ENCODE measurements at places on chromosomes 4 and X.

DNA sequence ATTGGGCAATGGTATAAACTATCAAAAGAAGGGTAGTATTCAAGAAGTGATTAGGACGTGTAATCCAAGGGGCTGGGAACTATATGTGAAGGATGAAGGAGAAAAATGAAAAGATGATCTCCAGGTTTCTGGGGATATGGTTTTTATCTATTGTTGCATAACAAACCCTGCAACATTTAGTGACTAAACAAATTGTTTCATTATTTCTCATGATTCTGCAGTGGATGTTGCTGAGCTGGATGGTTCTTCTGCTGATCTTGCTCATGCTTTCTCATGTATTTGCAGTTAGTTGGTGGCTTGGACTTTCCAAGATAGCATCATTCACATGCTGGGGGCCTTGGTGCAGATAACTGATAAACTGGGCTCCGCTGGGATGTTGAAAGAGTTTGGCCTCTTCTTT lies 29.1 kb downstream of the PHOX2B start:
- no peak for DNase-seq

DNA sequence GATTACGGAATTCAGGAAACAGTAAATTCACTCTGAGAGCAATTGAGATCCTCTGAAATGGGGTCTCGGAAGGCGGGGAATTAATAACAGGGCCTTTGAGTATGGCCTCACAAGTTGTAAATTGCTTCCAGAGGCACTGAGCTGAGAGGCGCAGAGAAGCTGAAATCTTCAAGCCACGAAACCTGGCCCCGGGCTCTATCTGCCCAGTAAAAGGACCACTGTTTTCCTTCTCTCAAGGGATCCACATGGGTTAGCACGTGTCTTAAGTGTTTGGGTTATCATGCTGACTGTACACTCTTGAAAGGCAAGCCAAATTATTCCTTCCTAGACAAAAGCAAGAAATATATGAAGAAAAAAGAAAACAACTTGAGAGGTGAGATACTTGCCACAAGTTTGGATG lies 1012.9 kb upstream of the FTHL17 start:
- DNase-seq = no peak

GRCh38 chr4:25022766-25023165 lies 8.0 kb downstream of the LGI2 start:
- no peak for DNase-seq

DNA sequence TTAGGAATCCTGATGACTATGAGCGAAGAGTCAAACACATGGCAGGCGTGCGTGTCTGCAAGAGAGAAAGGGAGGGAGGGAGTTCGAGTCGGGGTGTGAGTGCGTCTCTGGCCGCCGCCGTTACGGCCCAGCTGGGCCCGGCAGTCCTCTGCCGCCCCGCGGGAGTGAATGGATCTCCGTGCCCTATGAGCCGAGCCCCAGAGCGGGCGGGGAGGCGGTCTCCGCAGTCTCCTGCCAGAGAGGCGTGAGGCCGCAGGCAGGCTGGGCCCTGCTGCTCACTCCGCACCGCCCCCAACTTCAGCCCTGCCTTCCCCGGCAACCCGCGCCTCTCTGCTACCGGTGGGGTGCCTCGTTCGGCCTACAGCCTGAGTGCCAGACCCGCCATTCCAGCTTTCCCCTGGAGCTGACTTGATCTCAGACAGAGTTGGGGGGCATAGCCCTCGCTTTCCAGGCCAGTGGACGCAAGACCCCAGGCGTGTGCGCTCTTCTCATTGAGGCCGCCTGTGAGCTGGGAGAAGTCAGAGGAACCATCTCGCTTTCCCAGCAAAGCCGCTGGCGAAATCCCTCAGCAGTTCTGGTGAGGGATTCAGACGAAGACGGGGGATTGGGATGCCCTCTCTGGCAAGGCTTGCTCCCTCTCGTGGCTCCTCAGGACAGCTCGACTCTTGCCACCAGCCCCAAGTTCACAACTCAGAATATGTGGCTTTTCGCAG lies 1.4 kb downstream of the SLC16A2 start:
- DNase-seq = no peak

- DNase-seq = no peak
Observed at GRCh38 chrX:121093011-121093410, 45.6 kb downstream of the GLUD2 start.

DNA sequence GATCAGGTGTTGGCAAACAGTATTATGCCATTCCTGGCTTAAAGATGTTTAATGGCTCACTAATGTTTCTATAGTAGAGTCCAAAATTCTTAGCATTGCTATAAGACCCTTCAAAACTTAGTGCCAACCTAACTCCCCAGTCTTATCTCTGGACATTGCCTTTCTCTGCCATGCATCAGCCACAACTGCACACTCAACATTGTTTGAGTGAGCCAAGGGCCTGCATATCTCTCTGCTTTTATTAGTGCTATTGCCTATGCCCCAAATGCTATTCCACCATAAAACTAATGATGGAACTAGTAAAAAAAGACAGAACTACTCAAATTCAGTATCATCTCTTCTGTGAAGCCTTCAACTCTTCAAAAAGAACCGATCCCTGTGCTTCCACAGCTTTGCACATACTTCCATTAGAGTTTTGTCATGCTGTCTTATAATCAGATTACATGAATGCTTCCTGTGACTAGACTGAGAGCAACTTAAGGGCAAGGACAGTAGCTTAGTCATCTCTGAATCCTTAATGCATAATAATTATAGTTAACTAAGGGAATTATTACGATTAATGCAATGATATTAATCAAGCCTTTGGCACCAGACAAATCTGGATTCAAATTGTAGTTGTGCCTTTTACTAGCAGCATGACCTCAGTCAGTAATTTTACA lies 53.7 kb downstream of the CHM start:
- DNase-seq = no peak

- no peak for DNase-seq
Observed at GRCh38 chr4:60657807-60658206, 542.3 kb upstream of the ADGRL3 start.

Measured in cortex of kidney (tissue), 1 donor.